ENCODE measurements at places on chromosomes 11 and 22.

- peak; percentile 67 for DNase-seq
These were observed 65.7 kb downstream of the ETS1 start for GRCh38 chr11:128521682-128522054.

GRCh38 chr11:79083352-79083751, 357.5 kb downstream of the TENM4 start:
- DNase-seq: no peak

GRCh38 chr11:133901316-133901715, 55.5 kb downstream of the IGSF9B start:
- peak; percentile 19 for DNase-seq

GRCh38 chr22:50146439-50147238, 23.9 kb upstream of the PANX2 start:
- DNase-seq: peak; percentile 80

DNA sequence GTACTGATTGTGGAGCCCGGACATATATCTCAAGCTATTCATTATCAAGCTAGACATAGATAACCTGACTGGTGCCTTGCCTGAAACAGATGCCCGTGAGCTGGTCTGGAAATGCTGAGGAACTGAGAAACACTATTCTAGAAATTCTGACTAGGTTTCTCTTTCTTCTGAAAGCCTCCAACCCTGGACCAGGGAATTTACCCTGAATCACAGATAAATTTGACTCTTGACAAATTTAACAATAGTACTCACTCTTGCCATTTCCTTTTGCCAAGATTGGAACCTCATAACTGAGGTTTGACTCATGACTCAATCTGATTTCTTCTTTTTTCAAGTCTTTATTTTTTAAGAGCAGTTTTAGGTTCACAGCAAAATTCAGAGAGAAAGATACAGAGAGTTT, 189.6 kb upstream of the SYN3 start:
- no peak for DNase-seq

GRCh38 chr22:42116848-42117424, 13.7 kb downstream of the CYP2D6 start:
- no peak for DNase-seq

- no peak for DNase-seq
These were observed 16.0 kb downstream of the CLDN5 start for GRCh38 chr22:19508024-19508776.

DNA sequence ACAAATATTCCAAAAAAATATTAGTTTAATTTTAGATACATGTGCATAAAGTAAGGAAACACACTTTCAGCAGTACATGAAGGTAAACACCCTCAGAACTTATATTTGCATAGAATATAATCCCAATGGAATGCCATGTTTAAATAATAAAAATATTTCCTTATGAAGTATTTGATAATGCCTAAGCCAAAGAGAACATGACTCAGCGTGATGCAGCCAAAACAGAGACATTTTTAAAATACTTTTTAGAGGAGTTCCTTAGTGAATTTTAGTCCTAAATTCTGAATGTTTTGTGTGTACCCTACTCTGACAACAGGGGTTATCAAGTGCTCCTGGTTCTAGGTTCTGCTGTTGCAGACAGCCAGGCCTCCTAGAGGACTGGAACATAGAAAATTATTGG, 39.1 kb upstream of the POU2AF2 start:
- no peak for DNase-seq

DNA sequence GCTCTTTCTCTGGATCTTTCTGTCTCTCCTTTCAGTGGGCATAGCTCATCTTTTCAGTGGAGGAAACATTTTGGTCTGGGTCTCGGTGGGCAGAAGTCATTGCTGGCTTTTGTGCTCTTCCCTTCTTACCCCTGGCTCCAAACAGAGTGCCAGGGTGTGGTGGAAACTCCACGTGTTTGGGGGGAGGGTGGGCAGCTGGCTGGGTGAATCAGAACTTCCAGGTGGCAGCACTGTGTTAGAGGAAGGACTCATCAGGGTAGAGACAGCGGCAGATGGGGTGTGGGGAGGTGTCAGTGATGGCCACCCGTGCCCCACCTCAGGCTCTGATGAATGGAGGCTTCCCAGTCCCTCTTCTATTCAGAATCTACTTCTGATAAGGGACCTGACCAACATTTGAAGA, 114.0 kb downstream of the GRIK4 start:
- DNase-seq: no peak

- DNase-seq: peak; percentile 75
These were observed 81.1 kb upstream of the WNT7B start for GRCh38 chr22:46058091-46058420.

DNA sequence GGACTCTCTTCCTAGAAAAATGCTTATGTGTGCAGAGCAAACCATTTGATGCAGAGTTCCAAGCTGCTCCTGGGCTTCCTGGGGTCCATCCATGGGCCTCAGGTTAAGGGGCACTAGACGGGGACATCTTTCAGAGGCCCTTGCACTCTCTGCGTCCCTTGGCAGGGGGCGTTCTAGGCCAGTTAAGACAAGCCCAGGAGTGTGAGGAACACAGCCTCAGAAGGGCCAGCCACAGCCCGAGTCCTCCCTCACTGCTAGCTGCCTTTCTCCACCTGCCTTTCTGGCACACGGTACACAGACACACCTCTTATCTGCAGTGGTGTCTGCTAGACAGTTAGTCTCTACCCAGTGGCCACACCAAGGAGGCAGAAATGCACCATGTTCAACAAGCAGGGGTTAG, 18.0 kb upstream of the BID start:
- no peak for DNase-seq

DNA sequence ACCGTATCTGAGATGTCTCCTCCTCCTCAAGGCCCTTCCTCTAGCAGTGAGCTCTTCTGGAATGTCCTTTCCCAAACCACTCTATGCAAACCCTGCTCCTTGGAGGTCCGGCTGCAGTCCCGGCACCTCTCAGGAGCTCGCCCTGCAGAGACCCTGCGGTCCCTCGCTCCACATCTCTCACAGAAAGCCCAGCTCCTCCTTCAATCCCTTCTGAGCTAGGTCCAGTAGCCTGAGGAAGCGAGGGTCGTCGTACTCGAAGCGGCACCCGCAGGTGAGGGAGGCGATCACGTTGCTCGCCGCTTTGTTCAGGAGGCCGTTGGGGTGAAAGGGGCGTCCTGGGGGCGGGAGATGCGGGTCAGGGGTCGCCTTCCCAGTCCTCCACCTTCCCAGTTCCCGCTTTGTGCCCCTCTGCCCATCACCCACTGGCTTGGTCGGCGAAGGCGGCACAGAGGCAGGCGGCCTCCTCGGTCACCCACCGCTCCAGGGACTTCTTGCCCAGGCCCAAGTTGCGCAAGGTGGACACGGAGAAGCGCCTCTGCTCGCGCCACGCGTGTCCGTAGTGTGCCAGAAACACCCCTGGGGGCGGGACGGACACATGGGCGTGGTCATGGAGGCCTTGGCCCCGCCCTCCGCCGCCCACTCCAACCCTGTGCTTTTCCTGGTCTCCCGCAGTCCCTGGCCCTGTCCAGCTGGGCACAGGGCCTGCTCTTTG, 21.5 kb upstream of the CYP2D6 start:
- no peak for DNase-seq

- DNase-seq: no peak
These were observed 750 bp upstream of the NAT10 start for GRCh38 chr11:34104680-34105078.
